GM19239 (cell line): ENCODE measurements at places on chromosomes 7 and 10.

DNA sequence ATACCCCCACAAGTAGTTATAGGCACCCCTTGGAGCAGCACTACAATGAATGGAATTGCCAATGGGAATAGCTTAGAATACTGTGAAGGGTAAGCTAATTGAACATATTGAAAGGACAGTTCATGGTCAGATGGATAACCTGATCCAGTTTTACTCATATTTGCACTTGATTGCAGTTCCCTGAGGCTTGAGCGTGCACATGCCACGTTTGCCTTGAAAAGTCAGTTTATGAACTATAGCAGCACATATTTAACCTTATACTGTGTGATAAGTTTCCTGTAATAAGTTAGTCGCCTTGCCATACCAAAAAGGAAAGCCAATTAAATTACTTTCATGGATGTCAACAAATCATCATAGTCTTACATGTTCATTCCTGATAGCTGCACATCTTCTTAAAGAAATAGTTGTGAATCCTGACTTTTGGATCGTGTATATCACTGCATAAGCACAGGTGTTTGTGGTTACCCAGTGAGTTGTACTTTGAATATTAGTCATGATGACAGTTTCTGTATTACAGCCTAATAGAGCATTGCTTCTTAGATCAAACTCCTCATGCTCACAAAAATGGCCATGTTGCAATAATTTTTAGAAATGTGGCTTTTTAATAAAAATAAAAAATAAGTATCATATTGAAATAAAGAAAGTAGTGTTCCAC, 21.6 kb downstream of the DNTT start:
- peak; percentile 44 for DNase-seq

DNA sequence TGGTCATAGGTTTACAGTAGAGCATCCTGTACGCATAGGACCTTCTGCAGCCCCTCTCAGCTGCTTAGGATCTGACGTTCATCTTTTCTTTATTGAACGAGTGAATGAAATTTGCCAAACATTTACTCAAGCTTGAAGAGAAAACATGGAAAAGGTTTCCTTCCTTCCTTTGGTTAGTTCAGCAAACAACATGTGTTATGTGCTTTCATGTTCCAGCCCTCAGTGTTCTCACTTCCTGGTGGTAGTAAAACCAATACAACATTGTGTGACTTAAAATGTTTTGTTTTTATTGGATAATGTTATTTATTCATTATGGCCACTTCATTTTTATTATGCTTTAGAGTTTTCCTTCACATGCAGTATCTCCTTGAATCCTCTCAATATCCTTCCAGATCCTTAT, 1.4 kb upstream of the CDCA7L start:
- DNase-seq = no peak

GRCh38 chr10:13706604-13707003, 119.8 kb downstream of the PRPF18 start:
- DNase-seq = no peak

- no peak for DNase-seq
Observed at GRCh38 chr7:84714765-84715164, 472.1 kb downstream of the SEMA3D start.

DNA sequence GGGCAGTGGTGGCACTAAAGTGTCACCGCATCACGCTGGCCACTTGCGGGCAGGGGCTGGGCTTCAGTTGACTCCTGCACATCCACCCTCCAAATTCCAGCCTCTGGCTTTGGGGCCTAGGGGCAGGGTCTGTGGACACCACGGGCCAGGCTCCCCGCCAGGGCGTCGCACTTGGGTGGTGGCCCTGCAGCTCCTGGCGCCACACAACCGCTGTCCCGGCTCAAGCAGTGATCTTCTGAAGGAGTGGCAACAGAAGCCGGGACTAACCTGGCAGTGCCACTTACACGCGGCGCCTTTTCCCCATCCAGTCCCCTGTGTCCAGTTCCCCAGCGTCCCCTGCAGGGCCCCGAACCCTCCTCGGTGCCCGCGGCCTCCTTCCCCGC, 134.3 kb upstream of the ZNF92 start:
- no peak for DNase-seq
